ENCODE measurements at places on chromosomes 1 and 21.

DNA sequence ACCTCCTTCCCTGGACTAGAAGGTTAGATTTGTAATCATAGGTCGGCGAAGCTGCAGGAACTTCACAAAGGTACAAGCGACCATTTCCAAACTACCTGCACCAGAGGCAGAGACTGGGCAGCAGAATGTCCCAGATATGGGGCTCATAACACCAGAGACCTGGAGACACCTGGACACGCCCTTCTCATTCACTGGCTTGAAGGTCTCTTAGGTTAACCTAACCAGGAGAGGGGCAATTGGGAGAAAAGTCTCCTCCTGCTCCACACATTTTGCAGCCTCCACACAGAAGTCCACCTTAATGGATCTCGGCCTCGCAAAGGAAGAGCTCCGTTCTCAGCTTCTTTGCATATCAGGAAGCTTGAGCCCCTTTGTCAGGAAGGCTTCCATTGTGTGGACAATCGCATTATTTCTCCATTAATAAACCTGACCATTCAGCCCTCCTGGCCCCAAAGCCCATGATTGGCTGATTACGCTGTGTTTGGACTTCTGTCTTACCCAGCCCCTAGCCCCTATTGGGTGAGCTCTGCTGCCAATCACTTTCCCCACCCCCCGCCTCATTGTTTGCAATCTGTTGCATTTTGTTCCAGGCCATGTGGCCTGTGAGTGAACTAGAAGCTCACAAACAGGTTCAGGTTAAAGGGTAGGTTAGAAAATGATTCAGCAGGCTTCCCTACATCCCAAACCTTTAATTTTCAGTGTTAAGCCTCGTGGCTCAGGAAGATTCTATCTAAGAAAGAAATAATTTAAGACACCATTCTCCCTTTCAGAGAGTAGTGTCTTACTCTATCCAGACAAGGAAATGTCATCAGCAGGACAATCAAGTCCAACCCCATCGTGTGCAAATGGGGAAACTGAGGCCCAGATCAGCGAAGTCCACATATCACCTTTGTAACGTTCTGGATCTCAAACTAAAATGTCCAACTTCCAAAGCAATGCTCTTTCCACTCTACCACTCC is 2.8 kb downstream of the MYCL start:
- peaks cover 3% of the 10 kb centered on the region for H3K36me3 ChIP-seq
- H3K4me1 ChIP-seq: peaks cover 10% of the 10 kb centered on the region
- no peak overlapping the region for H3K4me3 ChIP-seq
- no peak for DNase-seq

- H3K27me3 ChIP-seq: peaks cover 6% of the 10 kb centered on the region
- no peak overlapping the region for H3K27ac ChIP-seq
- H3K4me1 ChIP-seq: no peaks in the 10 kb centered on the region
Measured at GRCh38 chr1:87638636-87639035, 310.0 kb downstream of the LMO4 start.

DNA sequence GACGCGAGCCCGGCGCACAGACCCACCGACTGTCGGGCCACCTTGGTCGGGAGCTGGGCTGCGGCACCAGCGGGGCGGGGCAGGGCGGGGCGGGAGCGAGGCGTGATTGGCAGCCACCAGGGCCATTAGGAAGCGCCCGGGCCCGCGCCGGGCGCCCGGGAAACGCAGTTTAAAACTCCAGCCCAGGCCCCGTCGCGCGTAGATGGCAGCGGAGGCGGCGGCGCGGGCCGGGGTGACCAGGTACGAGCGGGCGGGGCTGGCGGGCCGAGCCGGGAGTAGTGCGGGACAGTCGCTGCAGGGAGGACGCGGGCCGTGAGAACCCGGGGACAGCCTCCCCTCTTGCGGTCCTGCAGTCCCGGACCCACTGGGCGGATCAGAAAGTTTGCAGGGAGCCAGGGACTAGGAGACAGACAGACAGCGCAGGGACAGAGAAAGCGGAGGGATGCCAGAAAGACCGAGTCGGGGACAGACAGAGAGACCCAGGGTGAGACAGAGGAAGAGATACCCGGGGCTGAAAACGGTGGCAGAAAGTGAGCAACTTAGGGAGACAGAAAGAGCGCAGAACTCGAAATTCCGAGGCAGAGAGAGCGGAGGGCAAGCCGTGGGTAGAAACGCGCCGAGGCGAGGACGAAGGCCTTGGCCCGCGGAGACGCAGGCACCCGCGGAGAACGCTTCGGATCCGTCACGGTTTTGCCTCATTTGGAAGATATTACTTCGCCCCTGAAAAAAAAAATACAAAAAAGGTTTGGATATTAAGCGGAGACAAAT is at the start of gene DMBX1:
TSS of gene DMBX1 (plus strand) at position 199 of the 768 bp plus-strand sequence. CDS start 17,175 bp downstream, outside the sequence.
- DNase-seq: no peak
- H3K27me3 ChIP-seq: peaks cover 88% of the 10 kb centered on the region
- peaks cover 16% of the 10 kb centered on the region for H3K4me1 ChIP-seq
- H3K27ac ChIP-seq: no peak within 1 kb of the TSS

- no peaks in the 10 kb centered on the region for H3K27me3 ChIP-seq
- no peak for DNase-seq
- H3K36me3 ChIP-seq: peaks cover 91% of the 10 kb centered on the region
- peaks cover 20% of the 10 kb centered on the region for H3K4me1 ChIP-seq
Measured at GRCh38 chr21:34834852-34835501, 166.2 kb downstream of the CLIC6 start.

GRCh38 chr1:26125946-26126320 is 14.3 kb downstream of the PDIK1L start:
- H3K27ac ChIP-seq: peak overlapping the region; percentile 95
- H3K4me3 ChIP-seq: peak overlapping the region; percentile 80
- DNase-seq: no peak
- peaks cover 21% of the 10 kb centered on the region for H3K36me3 ChIP-seq
- no peaks in the 10 kb centered on the region for H3K27me3 ChIP-seq

DNA sequence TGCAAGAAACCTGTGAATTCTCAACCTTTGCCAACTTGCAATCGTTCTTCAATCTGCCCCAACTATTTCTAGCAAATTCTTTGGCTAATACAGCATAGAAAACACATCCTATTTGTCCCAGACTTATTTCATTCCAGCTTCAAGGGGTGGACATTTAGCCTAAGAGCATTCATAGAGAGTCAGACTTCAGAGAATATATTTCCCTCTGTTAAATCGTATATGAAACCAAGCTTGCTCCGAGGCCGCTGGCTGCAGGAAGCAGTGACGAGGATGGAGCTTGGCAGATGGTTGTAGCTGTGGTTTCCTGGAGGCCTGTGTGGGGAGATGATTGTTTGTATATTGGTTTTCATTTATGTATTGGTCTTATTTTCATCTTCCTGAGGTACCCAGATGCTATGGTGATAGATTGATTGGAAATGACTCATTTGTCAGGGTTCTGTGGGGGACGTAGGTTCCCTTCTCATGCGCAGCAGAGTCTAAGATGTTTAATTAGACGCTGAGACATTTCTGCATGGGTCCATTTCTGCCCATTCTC is 26.1 kb downstream of the MAN1C1 start:
- DNase-seq: peak; percentile 85
- peak overlapping the region; percentile 95 for H3K27ac ChIP-seq
- H3K4me1 ChIP-seq: peaks cover 78% of the 10 kb centered on the region
- H3K36me3 ChIP-seq: peaks cover 45% of the 10 kb centered on the region
- peaks cover 5% of the 10 kb centered on the region for H3K27me3 ChIP-seq
- peak overlapping the region; percentile 67 for H3K4me3 ChIP-seq

GRCh38 chr1:154527192-154527591 is 25.0 kb upstream of the SHE start:
- peaks cover 5% of the 10 kb centered on the region for H3K27me3 ChIP-seq
- H3K36me3 ChIP-seq: no peaks in the 10 kb centered on the region
- H3K27ac ChIP-seq: no peak overlapping the region

GRCh38 chr1:8782955-8783354 is 34.5 kb downstream of the RERE start:
- H3K27me3 ChIP-seq: no peaks in the 10 kb centered on the region
- H3K4me1 ChIP-seq: peaks cover 29% of the 10 kb centered on the region
- DNase-seq: no peak
- H3K27ac ChIP-seq: no peak overlapping the region
- H3K36me3 ChIP-seq: peaks cover 4% of the 10 kb centered on the region
- no peak overlapping the region for H3K4me3 ChIP-seq

GRCh38 chr1:183318433-183318832 is 99.7 kb downstream of the NMNAT2 start:
- no peaks in the 10 kb centered on the region for H3K36me3 ChIP-seq
- no peak overlapping the region for H3K4me3 ChIP-seq
- no peak for DNase-seq
